ENCODE measurements at places on chromosomes 4 and X.

DNA sequence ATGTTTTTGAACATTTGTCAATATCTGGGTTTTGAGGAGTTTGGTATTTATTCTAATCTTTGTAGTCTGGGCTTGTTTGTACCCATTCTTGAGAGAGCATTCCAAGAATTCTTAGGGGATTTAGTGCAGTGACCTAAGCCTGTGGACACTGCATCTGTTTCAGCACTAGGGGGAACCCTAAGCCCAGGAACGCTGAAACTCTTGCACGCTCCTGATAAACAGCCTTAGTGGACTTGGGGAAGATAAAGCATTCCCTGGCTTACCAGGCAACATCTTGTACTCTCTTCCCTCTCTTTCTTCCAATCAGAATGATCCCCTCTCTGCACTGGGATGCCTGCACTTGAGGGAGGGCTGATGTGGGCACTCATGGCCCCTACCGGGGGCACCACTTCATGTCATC lies 654.9 kb upstream of the HTR2C start:
- DNase-seq, result peak; percentile 54

- peak; percentile 80 for DNase-seq
Observed at GRCh38 chr4:13248621-13249298, 235.4 kb downstream of the RAB28 start.

GRCh38 chrX:37380924-37381323 lies 31.8 kb downstream of the PRRG1 start:
- DNase-seq, result peak; percentile 66

DNA sequence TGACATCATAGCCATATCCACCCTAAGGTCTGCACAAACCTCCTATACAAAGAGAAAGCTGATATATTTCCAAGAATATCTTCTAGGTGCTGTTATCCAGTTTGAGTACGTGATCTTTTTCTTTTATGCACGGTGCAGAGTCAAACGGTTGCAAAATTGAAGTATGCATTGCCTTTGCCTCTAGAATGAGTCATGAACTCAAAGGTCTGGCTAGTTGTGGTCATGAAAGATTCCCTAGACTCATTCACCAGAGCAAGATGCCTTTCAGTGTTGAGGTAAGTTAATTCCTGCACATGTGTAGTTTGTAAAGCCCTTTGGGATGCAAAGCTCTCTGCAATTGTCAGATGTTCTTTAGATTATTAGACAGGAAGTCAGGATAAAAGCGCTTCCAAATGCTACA lies 704.4 kb downstream of the PCDH19 start:
- DNase-seq, result no peak

DNA sequence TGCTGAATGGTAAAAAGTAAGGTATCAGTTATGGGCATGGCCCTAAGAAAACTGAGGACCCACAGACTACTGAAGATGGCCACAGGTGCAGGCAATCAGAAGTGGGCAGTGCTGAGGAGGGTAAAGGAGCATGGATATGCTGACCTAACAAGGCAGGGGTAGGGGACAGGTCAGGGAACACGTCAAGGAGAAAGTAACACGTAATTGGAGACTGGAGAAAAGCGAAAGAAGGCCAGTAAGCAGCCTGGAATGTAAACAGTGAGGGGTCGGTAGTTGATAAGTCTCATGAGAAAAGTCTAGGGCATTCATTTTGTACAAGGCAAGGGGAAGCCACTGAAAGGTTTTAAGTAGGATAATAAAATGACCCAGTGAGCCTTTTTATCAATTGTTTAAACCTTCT lies 153.3 kb downstream of the PRDM5 start:
- peak; percentile 91 for DNase-seq

- DNase-seq, result peak; percentile 49
Observed at GRCh38 chrX:115260330-115260729, 26.4 kb upstream of the LRCH2 start.

DNA sequence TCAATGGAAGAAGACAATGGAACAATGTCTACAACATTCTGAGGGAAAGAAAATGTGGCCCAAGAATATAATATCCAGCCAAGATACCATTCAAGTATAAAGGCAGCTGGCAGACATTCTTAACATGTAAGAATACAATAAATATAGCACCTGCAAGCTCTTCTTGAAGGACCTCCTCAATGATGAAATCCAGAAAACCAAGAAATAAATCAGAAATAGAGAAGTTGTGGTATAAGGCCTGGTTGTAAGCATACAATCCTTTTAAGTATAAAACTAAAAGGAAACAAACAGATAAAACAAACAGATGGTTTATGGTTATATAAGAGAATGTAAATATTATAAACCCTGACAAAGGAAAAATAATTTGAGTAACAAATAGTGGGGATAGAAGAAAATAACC lies 33.4 kb downstream of the SYTL4 start:
- no peak for DNase-seq

DNA sequence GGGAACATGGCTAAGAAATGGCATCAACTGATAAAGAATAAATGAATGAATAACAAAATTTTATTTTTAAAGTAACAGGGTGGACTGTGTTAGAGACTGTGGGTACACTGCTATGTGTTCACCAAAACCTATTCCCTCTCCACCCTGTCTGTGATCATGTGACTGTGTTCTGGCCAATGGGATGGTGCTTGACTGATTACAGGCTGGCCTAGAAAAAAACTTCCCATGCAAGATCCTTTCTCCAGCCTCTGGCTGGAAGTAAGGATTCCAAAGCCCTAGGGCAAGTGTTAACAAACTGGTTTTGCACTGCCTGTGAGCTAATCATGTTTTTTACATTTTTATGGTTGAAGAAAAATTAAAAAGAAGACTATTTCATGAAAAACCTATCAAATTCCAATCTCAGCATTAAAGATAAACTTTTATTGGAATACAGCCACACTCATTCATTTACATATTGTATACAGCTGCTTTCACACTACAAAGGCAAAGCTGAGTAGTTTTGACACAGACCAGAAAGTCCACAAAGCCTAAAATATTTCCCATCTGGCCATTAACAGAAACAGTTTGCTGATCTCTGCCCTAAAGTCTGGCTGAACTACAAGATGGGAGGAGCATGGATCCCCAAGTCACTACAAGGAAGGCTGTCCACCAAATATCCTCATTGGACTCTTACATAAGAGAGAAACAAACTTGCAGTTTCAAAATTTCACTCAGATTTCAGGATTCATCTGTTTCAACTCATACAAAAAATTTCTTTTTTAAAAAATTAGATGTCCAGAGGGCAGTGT lies 133.2 kb downstream of the ARHGAP6 start:
- DNase-seq, result peak; percentile 64

- peak; percentile 37 for DNase-seq
Observed at GRCh38 chr4:107991945-107992630, 2.4 kb downstream of the HADH start.

DNA sequence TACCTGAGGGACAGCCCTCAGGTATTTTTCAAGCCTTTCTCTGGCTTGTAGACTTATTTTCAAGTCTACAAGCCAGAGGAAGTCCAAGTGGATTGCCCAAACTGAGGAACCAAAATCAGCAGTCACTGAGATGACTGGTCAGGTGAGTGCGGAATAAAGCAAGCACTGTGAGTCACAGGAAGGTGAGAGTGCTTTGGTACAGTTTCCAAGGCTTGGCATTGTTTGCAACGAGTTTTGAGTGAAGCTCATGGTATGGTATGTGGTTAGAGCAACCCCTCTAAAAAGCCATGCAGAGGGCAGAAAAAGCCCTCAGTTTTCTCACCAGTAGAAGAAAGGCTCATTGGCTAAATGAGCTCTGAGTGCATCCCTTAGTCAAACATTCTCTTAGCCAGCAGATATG lies 112.8 kb upstream of the EOLA2 start:
- DNase-seq, result no peak

DNA sequence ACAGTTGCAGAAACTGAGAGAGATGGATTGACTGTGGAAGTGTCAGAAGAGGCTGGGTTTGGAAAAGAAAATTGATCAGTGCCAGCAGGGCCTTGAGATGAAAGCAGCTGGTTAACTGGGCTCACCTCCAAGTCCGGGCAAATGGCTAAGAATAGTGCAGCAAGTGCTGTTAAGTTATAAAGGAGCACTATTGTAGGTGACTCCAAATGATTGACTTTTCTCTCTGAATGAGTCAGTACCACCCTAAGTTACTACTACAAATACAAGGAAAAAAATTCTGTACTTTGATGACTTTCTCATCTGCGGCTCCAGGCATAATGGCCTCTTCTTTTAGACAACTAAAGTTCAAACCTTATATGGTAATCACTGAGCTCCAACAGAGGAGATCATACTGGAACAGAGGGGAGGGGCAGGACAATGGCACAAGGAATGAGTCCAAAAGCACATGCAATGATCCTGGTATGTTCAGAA lies 733.4 kb upstream of the INTU start:
- peak; percentile 26 for DNase-seq

- no peak for DNase-seq
Observed at GRCh38 chr4:134636338-134637051, 434.9 kb upstream of the PABPC4L start.

DNA sequence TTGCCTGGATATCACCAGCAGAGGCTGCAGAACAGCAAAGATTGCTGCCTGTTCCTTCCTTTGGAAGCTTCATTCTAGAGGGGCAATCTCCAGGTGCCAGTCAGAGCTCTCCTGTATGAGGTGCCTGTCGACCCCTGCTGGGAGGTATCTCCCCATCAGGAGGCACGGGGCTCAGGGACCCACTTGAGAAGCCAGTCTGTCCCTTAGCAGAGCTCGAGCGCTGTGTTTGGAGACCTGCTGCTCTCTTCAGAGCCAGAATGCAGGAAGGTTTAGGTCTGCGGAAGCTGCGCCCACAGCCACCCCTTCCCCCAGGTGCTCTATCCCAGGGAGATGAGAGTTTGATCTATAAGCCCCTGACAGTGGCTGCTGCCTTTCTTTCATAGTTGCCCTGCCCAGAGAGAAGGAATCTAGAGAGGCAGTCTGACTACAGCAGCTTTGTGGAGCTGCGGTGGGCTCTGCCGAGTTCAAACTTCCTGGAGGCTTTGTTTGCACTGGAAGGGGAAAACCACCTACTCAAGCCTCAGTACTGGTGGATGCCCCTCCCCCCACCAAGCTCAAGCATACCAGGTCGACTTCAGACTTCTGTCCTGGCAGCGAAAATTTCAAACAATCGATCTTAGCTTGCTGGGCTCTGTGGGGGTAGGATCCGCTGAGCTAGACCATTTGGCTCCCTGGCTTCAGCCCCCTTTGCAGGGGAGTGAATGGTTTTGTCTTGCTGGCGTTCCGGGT lies 57.9 kb downstream of the DKK2 start:
- no peak for DNase-seq

GRCh38 chr4:21749924-21750323 lies 198.6 kb downstream of the KCNIP4 start:
- DNase-seq, result no peak

DNA sequence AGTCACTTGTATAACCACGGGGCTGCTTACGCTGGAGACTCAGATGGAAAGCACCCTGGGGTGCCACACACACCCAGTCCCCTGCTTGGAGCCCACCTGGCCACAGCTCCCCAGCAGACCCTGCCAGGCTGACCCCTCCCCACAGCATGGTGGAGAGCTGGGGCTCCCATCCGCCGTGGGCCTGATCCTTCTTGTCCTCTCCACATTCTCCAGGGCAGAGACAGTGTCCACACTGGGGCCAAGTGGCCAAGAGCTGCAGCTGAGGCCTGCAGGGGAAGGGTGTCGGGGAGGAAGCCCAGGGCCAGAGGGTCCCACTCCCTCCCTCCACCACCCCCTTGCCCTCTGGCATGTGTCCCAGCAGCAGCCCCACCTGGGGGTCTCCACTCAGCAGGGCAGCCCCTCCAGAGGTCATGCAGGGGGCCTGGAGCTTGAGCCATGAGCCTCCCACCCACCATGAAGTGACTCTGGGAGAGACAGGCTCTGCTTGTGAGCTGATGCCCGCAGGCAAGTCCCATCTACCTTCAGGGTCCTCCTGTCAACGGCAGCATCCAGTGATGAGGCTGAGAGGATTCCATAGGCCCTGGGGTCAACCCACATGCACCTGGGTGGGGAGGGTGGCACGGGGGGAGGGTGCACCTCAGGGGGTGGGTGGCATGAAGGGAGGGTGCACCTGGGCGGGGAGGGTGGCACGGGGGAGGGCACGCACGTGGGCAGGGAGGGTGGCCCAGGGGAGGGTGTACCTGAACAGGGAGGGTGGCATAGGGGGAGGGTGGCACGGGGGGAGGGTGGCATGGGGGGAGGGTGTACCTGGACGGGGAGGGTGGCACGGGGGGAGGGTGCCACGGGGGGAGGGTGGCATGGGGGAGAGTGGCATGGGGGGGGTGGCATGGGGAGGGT lies 56.4 kb downstream of the FAM53A start:
- DNase-seq, result no peak

- DNase-seq, result no peak
Observed at GRCh38 chr4:154569028-154569427, 6.2 kb downstream of the FGB start.
